HCEC 1CT (cell line): ENCODE measurements at places on chromosomes 1 and 21.
A peak's percentile ranks its signal among the peaks of the same experiment; 100 is the strongest.

DNA sequence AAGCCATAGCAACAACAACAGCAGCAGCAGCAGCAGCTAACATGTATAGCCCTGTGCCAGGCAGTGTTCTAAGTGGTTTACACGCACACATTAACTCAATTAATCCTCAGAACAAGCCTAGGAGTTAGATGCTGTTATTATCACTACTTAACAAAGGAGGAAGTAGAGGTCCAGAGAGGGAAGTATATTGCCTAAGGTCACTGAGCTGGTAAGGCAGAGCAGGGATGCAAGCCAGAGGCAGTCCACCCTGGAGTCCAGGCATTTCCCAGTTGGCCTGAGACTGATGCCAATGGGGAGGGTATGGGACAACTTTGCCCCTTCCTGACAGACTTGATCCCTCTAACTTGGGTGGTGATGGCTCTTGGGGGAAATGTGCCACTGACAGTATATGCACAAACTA lies 6.8 kb downstream of the CDC14A start:
- DNase-seq = no peak

DNA sequence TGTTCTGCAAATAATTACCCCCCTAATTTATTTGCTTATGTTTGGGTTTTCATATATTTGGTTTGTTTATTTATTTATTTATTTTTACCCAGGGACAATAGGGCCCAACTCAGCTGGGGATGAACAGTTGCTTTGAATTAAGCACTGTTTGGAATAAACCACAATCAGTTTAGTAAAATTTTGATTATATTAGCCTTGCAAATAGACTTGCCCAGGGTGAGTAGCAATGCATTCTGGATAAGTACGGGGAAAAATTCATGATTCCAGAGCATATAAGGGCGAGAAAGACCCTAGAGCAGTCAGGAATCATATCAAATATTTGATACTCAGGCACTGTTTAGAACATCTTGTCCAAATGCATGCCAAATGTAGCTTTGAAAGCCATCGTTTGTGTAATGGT lies 242.7 kb downstream of the OMA1 start:
- no peak for DNase-seq

DNA sequence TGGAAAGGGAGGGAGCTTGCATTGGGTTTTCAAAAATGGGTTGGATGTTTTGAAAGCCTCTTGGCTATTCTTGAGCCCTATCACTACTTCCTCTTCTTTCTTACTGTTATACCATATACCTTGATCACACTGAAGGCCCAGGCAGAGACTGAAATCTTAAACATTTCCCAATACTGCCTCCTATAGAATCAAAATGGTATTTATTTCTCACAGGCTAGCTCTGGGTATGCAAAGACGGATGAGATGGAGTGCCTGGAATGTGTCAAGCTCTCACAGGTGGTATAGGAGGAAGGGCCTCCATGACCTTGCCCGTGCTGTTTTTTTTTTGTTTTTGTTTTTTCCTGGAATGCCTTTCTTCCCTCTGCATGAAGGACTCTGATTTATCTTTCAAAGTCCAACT lies 268.4 kb upstream of the USP24 start:
- no peak for DNase-seq

GRCh38 chr1:210291786-210292230 lies 36.9 kb upstream of the HHAT start:
- no peak for DNase-seq

DNA sequence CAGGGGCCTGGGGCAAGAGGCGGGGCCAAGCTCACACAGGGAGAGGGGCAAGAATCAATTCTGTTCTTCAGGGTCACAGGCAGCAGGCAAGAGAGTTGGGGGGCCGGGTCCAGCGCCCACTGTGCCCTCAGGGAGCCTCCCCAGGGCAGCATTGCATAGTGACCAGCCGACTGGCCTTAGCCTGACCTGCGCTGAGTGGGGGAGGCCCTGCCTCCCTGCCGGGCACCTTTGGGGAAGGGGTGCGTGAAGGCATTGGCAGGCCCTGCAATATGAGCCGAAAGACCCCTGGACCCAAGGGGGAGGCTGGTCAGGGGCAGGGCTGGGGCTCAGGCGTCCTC lies 12.2 kb downstream of the SCNN1D start:
- DNase-seq = no peak

GRCh38 chr1:174877208-174877673 lies 122.5 kb upstream of the CACYBP start:
- no peak for DNase-seq

- no peak for DNase-seq
These were observed 35.9 kb upstream of the ZNF326 start for GRCh38 chr1:89958851-89959654.

GRCh38 chr1:29243871-29244200 lies 7.5 kb downstream of the PTPRU start:
- DNase-seq = no peak

DNA sequence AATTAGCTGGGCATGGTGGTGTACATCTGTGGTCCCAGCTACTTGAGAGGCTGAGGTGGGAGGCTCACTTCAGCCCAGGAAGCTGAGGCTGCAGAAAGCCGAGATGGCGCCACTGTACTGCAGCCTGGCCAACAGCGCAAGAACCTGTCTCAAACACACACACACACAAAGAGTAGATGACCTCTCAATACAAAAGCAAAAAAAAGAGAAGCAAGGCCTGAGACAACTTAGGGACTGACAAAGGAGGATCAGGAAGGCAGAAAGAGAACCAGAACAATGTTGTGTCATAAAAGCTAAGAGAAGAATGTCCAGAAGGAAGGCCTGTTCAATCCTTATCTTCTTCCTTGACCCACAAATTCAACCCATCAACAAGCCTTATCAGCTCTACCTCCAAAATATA lies 18.5 kb downstream of the WASF2 start:
- no peak for DNase-seq

- DNase-seq = no peak
These were observed 301.5 kb downstream of the RRAGC start for GRCh38 chr1:38558055-38558454.

GRCh38 chr1:41918450-41919043 lies at the start of gene HIVEP3:
HIVEP3 (minus strand) TSS chr1:41918922.
- DNase-seq = no peak

DNA sequence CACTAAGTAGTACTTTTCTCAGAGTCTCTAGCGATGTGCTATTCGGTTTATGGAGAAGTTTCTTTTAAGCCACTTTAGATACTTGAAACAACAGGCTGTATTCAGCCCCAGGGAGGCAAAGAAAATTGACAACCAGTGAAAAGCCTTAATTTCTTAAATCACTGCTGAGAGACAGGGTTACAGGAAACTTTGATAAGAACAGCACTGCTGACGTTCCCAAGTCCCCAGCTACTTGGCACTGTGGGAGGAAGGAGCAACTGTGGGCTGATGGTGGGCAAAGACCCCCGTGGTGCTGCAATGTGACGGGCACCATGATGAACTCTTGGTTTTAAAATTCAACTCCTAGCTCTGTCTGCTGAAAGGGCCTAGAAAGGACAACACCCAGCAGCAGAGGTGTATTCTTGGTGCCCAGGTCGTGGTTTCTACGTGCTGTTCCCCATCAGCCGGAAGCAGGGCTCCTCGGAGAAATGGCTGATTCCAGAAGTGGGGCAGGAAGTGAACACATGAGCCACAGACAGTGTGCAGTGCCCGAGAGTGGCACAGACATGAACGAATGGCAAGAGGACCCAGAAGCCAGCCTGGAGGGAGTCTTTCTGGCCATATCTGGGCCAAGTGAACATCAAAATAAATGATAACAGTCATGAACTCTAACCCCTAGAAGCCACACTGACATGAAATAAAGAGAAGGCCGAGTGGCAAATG lies 5.3 kb downstream of the PTTG1IP start:
- no peak for DNase-seq

DNA sequence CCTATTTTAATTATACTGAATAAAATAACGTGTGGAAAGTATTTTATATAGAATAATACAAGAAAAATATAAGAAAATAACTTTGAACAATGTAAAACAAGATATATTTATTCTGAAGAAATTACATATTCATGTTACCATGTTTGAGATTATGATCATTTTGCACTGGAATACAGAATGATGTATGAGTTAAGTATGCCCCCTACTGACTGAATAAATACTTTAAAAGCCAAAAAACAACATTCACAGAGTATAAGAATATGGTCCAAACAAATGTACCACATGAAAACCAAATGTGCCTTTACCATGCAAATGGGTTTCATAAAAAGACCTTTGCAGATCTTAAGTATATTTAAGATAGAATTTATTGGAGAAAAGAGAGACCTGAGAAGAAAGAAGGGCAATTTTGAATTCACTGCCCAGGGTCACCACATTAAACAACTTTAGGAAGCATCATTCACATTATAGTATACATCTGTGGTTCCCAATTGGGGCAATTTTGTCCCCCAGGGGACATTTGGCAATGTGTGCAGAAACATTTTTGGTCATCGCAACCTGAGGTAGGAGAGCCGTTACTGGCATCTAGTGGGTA lies 136.6 kb upstream of the GFI1 start:
- peak; percentile 36 for DNase-seq

DNA sequence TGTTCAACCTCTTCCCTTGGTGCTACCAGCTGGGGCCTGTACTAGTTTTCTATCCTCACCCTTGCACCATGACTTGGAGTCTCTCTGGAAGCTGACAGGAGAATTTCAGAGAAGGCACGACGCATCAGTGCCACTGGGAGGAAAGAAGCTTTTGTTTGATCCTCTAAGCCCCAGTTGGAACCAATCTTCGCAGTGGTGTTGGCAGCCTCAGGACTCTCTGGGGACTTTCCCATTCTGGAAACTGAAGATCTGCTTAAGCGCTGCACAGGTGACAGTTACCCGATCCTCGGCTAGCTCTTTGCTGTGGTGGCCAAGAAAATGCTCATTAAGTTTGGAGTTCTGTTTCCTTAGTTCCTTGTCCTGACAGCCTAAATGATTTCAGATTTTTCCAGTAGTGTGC lies 222.3 kb downstream of the RHOU start:
- no peak for DNase-seq

GRCh38 chr1:1928231-1929101 lies 9.4 kb upstream of the TMEM52 start:
- DNase-seq = no peak

GRCh38 chr1:41995441-41996130 lies 76.9 kb upstream of the HIVEP3 start:
- no peak for DNase-seq

DNA sequence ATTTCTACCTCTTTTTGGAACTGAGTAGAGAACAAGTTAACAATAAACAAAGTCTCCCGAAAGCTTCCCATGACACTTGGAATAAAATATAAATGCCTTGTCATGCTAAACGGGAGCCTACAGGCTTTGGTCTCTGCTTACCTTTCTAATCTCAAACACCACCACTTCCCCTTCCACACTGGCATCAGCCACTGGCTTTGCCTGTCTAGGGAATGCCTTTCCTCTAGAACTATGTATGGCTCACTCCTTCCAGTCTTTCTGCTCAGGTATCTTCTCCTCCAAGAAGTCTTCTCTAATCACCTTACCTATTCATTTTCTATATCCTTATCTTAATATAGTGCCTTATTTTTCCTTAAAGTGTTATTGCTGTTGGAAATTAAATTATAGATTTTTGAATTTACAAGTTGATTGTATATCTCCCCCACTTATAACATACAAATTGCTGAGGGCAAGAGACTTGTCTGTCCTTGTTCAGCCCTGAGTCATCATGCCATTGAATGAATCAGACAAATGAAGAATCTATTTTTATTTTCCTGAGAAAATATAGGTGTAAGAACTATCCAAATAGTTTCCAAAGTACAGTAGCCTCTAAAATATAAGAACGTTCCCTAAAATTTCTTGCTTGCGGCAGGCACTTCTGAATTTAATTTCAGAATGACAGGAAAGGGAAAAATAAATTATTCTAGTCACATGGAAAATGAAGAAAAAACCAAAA lies 119.2 kb downstream of the TM2D1 start:
- peak; percentile 70 for DNase-seq

DNA sequence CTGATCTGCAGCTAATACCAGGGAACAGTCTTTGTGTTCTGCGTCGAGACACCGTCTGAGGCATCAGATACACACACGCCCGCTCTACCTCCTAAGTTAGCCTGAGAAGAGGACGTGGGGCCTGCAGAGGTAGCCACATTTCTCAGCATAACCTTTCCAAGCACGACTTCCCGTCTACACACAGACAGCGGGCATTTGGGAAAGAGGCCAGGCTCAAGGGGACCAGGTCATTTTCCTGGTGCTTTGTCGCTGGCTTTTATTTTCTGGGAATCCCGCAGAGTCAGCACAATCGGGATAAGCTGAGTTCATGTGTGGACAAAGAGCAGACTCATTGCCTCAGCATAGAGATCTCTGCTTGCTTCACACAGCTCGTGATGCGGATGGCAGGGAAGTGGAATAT lies 72.5 kb upstream of the SMYD2 start:
- no peak for DNase-seq

GRCh38 chr1:51316113-51316845 lies 14.1 kb downstream of the TTC39A start:
- no peak for DNase-seq

DNA sequence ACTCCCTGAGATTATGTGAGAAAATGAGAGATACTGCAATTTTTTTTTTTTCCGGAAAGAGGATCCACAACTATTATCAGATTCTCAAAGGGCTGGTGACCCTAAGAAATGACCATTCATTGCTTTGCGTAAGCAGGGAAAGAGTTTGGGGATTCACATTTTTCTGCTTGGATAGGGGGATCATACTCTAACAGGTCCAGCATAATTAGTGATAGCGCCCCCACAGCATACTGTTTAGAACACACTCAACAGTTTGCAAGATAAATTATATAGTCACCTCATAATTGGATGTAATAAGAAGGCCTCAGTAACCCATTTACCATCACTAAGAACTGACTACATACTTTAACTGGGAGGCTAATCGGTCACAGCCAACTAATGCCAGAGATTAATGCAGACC lies 1.9 kb downstream of the CCT3 start:
- DNase-seq = no peak

DNA sequence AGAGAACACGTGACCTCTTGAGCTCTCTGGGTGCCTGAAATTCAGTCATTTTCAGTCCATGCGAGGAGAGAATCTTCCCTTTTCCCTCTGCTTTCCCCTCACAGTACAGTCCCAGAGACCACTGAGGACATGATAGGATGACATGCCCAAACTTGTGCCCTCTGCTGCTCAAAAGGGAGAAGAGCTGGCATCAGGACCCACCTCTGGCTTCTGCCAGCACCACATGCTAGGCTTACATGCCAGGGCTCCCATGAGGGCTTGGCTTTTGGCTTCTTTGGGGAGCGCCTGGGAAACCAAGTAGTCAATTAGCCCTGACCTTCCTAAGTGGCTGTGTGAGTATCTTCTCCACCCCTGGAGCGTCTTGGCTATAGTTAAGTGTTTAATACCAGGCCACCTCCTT lies 13.8 kb upstream of the KCNQ4 start:
- DNase-seq = no peak

DNA sequence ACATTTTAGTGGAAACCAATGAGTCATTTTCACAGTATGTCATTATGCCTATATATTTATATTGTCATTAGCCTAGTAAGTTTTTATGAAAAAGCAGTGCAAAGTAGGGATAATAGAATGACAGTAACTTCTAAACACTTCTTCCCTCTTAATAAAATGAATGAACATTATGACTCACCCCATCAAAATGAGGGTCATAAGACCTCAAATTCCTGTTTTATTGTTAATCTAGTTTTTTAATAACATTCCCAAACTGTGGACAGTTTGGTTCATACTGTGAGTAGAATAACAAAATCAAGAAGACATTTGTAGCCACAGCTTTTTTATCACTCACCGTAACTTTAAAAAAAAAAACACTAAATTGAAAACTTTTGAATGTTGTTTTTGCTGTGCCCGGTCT lies 160.5 kb downstream of the LRRC40 start:
- peak; percentile 88 for DNase-seq
